ENCODE measurements at places on chromosomes 1 and 21. TPM values are rescaled to one million over a fixed set of nuclear protein-coding genes. Genes with fewer than 3 reads are reported as not detected.

The TMEM269 gene
- 0.17 TPM for total RNA-seq

The MAB21L3 gene
- total RNA-seq, result 2.5 TPM

DNA sequence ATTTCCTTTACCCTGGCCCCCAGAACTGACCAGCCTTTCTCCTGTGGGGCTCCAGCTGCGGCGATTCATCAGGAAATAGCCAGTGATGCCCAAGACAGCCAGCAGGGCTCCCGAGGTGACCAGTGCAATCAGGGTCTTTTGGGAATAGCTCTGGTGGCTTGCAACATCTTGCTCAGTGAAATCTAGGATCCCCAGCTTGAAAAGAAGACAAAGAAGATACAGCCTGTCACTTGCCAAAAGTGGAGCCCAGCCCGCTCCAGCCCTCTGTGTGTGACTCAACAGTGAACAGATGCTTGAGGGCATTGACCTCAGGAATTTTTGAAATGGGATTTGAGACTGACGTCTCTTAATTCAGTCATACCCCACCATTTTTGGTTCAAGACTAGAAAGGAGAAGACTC is 22.3 kb downstream of the CD34 start:
- no peak overlapping the region for H3K27ac ChIP-seq
- DNase-seq, result peak; percentile 51
- no peaks in the 10 kb centered on the region for H3K36me3 ChIP-seq
- no peak overlapping the region for H3K4me3 ChIP-seq
- H3K27me3 ChIP-seq, result no peaks in the 10 kb centered on the region
- H3K4me1 ChIP-seq, result peaks cover 31% of the 10 kb centered on the region

DNA sequence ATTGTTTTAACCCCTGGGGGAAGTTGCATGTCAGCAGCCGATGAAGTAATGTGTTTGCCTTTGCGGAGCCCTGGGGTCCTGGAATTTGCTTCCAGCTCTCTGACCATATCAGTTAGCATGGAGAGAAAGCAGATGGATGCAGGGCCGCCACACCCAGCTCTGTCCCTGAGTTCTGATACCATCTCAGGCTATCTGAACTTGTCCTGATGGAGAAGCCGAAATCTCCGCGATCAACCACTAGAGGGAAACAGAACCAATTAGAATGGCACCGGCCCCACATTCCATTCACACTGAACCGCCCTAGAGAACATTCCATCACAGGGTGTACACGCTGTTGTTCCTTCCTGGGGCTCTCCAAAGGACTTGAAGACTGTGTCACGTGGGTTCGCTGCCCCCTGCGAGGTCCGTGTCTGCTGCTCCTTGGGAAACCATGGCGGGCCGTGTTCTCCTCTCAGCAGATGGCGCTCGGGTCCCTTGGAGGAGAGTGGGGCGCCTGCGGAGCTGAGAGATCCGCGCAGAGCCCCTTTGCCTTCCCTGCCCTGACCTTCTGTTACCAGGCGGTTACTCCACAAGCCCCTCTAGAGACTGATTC is 75.4 kb downstream of the ABCA4 start:
- peak overlapping the region; percentile 51 for H3K27ac ChIP-seq
- peaks cover 18% of the 10 kb centered on the region for H3K4me1 ChIP-seq
- H3K27me3 ChIP-seq, result no peaks in the 10 kb centered on the region
- DNase-seq, result peak; percentile 90

GRCh38 chr1:50332941-50333594 is 90.2 kb downstream of the DMRTA2 start:
- H3K4me1 ChIP-seq, result no peaks in the 10 kb centered on the region
- peaks cover 5% of the 10 kb centered on the region for H3K36me3 ChIP-seq
- H3K27ac ChIP-seq, result no peak overlapping the region
- H3K27me3 ChIP-seq, result peaks cover 58% of the 10 kb centered on the region
- peak; percentile 40 for DNase-seq
- peak overlapping the region; percentile 49 for H3K4me3 ChIP-seq

DNA sequence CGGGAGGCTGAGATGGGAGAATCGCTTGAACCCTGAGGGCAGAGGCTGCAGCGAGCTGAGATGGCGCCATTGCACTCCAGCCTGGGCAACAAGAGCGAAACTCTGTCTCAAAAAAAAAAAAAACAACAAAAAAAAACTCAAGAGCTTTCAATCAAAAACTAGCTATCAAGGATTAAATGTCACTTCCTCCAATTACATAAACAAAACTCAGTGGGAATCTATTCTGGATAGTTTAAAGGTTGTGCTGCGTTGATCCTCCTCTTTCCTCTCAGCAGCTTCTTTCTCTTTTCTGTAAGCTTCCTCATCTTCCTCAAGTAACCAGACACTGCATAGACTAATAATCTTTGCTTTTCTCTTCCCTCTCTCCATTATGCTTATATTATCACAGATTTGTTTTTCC is 20.7 kb downstream of the EIF4G3 start:
- DNase-seq, result no peak
- H3K27me3 ChIP-seq, result no peaks in the 10 kb centered on the region
- H3K27ac ChIP-seq, result no peak overlapping the region
- H3K4me3 ChIP-seq, result no peak overlapping the region

GRCh38 chr1:203046984-203047630 is 20.8 kb downstream of the PPFIA4 start:
- H3K4me3 ChIP-seq, result no peak overlapping the region
- no peak overlapping the region for H3K27ac ChIP-seq
- peak; percentile 93 for DNase-seq
- no peaks in the 10 kb centered on the region for H3K36me3 ChIP-seq
- H3K27me3 ChIP-seq, result no peaks in the 10 kb centered on the region

DNA sequence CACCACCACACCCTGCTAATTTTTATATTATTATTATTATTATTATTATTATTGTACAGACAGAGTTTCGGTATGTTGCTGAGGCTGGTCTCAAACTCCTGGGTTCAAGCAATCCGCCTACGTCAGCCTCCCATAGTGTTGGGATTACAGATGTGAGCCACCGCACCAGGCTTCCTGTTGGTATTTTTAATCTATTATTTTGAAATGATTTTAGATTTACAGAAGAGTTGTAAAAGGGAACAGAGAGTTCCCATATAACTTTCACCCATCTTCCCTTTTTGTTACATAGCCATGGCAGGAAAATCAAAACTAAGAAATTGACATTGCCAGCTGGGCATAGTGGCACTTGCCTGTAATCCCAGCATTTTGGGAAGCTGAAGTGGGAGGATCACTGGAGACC is 42.9 kb upstream of the CITED4 start:
- peaks cover 16% of the 10 kb centered on the region for H3K4me1 ChIP-seq
- H3K4me3 ChIP-seq, result no peak overlapping the region
- H3K27me3 ChIP-seq, result no peaks in the 10 kb centered on the region
- no peak for DNase-seq
- no peaks in the 10 kb centered on the region for H3K36me3 ChIP-seq
- H3K27ac ChIP-seq, result no peak overlapping the region

DNA sequence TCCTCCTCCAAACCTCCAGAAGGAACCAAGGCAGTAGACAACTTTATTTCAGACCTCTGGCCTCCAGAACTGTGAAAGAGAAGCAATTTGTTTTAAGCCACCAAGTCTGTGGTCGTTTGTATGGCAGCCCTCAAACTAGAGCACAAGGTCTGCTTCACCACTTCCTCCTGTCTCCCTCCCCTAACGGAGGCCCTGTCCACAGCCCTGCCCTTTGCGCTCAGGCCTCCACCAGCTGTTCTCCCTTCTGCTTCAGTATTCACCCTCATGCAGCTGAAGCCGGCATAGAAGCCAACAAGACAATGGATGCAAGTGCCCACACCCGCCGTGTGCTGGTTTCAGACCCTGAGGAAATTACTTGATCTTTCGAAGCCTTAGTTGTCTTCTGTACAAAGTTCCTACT is 364.1 kb downstream of the HHAT start:
- peaks cover 1% of the 10 kb centered on the region for H3K27me3 ChIP-seq
- DNase-seq, result no peak
- peaks cover 7% of the 10 kb centered on the region for H3K4me1 ChIP-seq
- H3K4me3 ChIP-seq, result no peak overlapping the region
- no peak overlapping the region for H3K27ac ChIP-seq

DNA sequence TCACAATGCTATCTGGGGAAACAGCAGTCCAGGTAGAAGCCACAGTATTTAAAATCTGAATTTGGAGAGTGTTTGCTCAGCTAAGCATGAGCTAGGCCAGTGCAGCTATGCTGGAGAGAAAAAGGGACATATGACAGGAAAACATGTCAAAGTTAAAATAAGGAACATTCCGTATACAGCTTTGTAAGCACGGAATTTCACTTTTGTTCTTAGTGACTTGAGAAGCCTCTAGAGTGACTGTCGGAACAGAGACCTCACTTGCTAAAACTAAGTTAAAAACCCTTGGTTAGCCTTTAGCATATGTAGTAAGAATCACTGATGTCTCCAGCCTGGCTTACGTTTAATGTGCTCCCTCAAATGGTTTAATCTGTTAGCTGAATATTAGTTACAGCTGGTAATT is 661.7 kb downstream of the KCNT2 start:
- H3K4me3 ChIP-seq, result no peak overlapping the region
- no peaks in the 10 kb centered on the region for H3K4me1 ChIP-seq

DNA sequence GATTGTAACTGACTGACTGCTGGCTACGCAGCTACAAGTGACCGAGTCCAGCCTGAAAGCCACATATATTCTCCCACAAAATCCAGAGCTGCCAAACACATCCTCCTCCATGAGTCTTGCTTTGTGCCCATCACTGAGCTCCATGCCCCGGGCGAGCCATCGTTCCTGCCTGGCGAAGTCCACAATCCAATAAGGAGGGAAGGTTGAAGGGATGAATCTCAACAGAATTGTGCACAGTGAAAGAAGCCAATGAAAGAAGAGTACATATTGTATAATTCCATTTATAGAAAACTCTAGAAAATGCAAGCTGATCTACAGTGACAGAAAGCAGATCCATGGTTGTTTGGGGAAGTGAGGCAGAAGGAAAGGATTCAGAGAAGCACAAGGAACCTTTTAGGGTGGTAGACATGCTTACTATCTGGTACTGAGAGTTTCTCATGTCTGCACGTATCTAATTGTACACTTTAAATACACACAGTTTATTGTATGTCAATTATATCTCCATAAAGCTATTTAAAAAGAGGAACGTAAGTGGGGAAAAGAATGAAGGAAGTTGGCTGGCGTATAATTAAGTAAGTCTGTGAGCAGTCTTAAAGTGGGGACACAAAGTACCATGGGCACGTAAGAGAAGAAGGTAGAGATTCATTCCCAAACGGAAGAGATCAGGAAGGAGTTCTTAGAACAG is 115.9 kb upstream of the JUN start:
- H3K27me3 ChIP-seq, result no peaks in the 10 kb centered on the region
- H3K36me3 ChIP-seq, result peaks cover 4% of the 10 kb centered on the region
- DNase-seq, result no peak
- no peak overlapping the region for H3K27ac ChIP-seq

DNA sequence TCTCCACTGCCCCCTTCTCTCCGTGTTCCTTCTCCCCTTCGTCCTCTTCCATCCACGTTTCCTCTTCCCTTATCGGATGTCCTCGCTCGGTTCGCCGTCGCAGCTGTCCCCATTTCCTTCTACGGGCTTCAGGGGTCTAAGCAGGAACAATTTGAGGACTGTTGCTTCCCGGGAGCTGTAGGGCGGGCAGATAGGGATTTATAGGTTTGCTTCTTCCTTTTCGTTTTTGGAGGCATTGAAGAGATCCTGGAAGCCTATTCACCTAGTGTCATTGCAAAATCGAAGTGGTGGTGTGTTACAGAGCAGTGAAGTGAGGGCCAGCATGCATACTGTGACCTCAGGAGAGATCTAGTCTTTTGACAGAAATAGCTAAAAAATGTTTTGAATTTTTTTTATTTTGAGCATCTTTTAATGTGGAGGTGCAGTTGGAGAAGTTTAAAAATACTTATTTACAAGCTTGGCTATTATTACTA is 897 bp downstream of the ZYG11B start:
- H3K4me3 ChIP-seq, result peak overlapping the region; percentile 97
- H3K4me1 ChIP-seq, result peaks cover 25% of the 10 kb centered on the region
- peak overlapping the region; percentile 96 for H3K27ac ChIP-seq

DNA sequence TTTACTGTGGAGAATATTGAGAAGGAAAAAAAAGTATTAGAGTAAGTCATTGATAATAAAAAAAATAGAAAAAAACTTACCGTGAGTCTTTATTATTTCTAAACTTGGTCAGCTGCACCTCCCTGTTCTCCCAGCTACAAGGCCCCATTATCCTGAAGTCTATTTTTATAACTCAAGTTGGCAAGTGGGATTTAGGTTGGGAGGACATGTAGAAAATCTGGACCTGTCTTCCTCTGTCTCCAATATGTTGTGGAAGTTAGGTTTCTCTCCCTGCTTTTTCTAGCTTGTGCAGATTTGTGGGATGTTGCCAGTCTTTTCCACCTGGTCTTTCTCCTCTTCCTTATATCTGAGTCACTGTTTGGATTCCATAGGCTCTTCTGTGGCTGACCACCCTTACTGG is 361.4 kb downstream of the HLX start:
- no peaks in the 10 kb centered on the region for H3K36me3 ChIP-seq
- H3K4me3 ChIP-seq, result no peak overlapping the region
- no peaks in the 10 kb centered on the region for H3K27me3 ChIP-seq
- H3K27ac ChIP-seq, result no peak overlapping the region
- DNase-seq, result no peak

- H3K4me3 ChIP-seq, result no peak overlapping the region
- DNase-seq, result no peak
- H3K27me3 ChIP-seq, result no peaks in the 10 kb centered on the region
- H3K36me3 ChIP-seq, result no peaks in the 10 kb centered on the region
Observed at GRCh38 chr1:34143975-34144374, 21.1 kb downstream of the CSMD2 start.

DNA sequence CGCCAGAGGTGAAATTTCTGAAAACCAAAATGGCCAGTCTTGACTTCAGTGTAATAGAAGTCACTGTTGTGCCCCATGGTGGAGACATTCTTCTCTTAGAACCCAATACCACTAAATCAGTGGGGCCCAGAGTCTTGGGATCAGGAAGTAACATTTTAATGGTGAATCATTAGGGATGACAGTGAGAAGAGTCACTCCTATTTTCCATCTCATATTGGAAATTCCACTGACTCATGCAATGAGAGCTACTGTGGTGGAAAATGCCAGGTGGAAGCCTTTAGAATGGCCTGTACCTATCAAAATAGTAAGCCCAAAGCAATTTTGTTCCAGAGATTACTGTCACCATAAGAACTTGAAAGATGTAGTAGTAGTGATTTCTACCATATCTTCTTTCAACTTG is 20.6 kb upstream of the PPM1J start:
- H3K4me3 ChIP-seq, result no peak overlapping the region
- H3K27me3 ChIP-seq, result no peaks in the 10 kb centered on the region
- H3K36me3 ChIP-seq, result no peaks in the 10 kb centered on the region
- no peaks in the 10 kb centered on the region for H3K4me1 ChIP-seq

Measured in MCF 10A (cell line).